ENCODE measurements at places on chromosomes 1 and 21.

GRCh38 chr1:74426208-74426937 lies 86.0 kb downstream of the LRRC53 start:
- no peak for DNase-seq

DNA sequence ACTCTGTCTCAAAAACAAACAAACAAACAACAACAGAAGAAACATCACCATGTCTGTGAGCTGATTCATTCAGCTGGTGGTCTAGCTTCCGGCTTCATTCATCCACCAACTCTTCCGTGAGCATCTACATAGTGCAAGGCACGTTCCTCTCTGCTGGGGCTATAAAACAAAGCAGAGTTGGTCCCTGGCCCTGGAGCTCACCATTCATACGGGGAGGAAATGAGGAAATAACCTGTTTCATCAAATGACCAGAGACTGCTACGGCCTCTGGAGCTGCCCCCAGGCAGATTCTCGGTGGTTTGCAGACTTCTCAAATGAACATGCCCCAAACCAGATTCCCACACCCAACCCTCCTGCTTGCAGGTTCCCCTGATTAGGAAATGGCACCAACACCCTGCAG lies 41.0 kb upstream of the ID3 start:
- no peak for DNase-seq

- DNase-seq: no peak
These were observed 83.1 kb upstream of the DAB1 start for GRCh38 chr1:57506941-57507340.

DNA sequence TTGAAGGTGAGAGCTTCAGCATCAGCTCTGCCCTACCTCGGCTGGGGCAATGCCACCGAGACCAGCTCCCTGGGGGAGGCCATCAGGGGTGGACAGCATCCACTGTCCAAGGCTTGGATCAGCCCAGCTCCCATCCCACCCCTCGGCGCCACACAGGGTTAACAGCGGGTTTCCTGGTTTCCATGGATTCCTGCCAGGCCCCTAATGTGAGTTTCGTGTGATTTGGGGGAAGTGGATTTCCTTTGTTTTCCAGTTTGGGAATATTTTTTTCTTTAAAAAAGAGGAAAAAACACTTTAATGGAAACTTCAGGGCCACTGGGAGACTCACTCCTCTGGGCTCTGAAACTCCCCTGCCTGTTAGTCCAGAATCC lies 34.3 kb downstream of the CASZ1 start:
- DNase-seq: no peak
